ENCODE measurements at places on chromosomes 5 and 9.

- DNase-seq, result no peak
These were observed 30.5 kb downstream of the EPB41L4B start for GRCh38 chr9:109290385-109290784.

DNA sequence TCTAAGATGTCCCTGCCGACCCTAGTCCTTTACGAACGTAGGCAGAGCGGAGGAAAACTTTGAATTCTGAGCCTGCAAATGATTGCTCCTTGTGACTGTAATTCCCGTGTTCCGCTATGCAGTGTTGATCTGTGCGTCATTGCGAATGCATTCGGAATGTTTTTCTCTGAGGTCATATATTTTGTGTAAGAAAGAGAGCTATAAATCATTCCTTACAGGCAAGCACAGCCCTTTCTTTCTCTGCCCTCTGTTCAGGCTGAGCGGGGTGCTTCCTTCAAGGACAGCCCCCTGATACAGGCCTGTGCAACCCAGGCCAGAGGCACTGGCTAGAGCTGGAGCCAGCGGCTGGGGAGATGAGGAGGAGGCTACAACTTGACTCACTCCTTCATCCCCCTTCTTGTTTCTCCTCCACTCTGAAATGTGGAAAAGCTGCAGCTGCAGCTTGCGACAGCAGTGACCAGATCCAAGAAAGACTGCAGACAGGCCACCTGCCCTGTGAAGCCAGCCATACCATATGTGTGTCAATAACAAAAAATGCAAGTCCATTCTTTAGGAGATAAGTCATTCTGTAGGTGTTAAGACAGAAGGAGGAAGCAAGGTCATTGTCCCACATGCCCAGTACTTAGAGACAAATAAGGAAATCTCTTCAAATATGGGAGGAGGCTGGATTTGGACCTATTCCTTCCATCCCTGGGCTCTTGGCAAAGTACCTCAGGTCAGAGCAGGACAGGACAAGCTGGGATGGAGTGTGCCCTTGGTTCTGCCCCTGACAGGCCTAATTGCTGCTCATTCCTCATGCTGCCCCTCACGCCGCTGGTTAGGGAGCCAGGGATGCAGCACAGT lies 345.7 kb upstream of the WWC1 start:
- no peak for DNase-seq

DNA sequence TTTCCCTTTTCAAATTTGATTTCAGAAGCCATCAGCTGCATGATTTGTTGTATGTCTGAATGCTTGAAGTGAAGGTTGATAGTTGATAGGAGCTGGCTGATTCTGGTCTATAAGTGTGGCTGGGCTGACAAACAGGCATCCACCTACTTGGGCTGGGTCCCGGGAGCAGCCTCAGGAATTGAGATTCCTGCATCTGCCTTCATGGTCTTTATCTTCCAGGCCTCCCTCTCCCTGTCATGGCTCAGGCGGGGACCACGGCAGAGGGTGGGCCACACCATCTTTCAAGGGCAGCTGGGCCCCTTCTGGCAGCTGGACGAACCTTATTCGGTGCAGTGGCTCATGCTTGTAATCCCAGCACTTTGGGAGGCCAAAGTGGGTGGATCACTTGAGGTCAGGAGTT lies 55.9 kb downstream of the ROPN1L start:
- DNase-seq, result no peak

- no peak for DNase-seq
These were observed 138.9 kb upstream of the PHYKPL start for GRCh38 chr5:178371362-178372111.

- DNase-seq, result no peak
These were observed 507.3 kb downstream of the CTNND2 start for GRCh38 chr5:11396917-11397316.

GRCh38 chr5:109907731-109908130 lies 218.0 kb downstream of the MAN2A1 start:
- DNase-seq, result no peak

DNA sequence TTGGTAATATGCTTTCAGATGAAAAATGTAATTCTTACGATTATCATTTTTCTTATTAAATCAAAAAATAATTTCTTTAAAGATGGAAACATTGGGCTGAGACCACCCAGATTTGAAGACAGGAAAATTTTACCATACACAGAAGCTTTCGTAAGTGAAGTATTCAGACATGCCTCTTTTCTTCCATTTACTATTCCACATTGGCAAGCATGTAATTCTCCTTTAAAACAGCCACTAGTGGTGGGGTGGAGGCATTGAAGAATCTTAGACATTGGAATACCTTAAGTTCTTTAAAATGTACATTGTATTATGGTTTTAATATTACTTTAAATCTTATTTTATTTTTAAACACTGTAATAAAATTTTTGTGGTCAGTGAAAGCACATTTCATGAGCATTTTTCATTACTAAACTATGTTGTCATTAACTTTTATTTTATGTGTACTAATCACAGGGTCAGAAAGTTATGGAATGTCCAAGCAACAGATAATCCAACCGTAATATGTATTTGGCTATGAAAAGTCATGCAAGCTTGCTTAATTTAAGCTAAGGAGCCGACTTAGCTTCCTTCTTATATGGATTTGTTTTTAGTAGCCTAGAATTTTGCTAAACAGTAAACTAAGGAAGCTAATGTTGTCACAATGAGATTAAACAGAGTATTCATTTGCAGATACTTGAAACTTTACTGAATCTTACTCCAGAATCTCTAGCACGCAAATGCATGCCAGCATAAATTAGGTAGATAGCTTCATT lies 97.4 kb upstream of the ALDH1A1 start:
- DNase-seq, result no peak

Data from stimulated activated CD8-positive, alpha-beta memory T cell treated with anti-CD3 and anti-CD28 coated beads, Interleukin-15, amount 100 ng/mL, for 24 hours (primary cell).